ENCODE measurements at places on chromosomes 5 and 9. TPM values are rescaled to one million over a fixed set of nuclear protein-coding genes. Genes with fewer than 3 reads are reported as not detected.

Gene C5orf52
- not detected for total RNA-seq

Gene GABRA6
- not detected for total RNA-seq

Gene ANKRD55
- total RNA-seq, result under 0.01 TPM

Gene MRPS30
- 48.0 TPM for total RNA-seq

Gene ADAMTS6
- 95.9 TPM for total RNA-seq

Gene PCA3
- total RNA-seq, result not detected

Gene GNG10
- total RNA-seq, result 108 TPM

Gene PCDH12
- total RNA-seq, result under 0.01 TPM

Gene NFX1
- total RNA-seq, result 26.7 TPM

Gene LOX
- total RNA-seq, result 91.1 TPM

Gene MSMP
- not detected for total RNA-seq

Gene FYB1
- not detected for total RNA-seq

Gene SPATA6L
- total RNA-seq, result 0.64 TPM

Gene LCN15
- not detected for total RNA-seq

Gene SH3RF2
- 2.2 TPM for total RNA-seq

Gene TMC1
- total RNA-seq, result 1.3 TPM

Gene PLGRKT
- 20.3 TPM for total RNA-seq
